Activated effector memory CD4-positive, alpha-beta T cell treated with Interleukin-2 at 50 U/mL for 16 hours (primary cell): ENCODE measurements at places on chromosomes 2 and 18.

DNA sequence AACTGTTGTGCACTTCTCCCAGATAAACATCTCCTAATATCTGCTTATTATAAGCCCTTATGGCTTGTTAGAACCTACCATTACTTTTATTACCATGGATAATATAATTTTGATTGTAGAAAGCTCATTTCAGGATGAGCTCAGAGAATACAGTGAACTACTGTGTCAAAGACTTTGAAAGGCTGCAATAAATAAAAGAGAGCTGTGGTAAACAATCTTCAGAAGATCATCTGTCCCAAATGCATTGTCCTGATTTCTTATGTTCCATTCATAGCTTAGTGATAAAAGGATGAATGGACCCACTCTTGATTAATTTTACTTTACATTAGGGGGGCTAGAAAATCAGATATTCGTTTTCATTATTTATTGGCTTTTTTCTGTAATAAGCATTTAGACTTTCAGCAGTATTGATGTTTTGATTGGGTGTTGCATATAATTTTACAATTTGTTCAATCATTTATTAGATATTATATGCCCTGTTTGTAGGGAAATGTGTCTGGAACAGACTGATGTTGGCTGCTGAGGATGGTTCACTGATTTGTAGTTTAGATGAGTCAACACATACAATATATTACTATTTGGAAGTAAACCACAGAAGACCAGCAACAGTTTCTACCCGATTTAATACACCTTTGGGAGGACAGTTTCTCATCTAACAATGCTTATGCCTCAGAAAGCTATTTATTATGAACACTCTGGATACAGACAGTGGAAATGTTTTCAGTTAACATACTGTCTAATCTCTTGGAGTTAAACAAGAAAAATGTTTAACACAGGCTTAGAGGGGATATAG is 147.2 kb downstream of the TMEFF2 start:
- DNase-seq, result no peak

- DNase-seq, result no peak
Observed at GRCh38 chr2:128058114-128058513, 30.3 kb upstream of the SAP130 start.

DNA sequence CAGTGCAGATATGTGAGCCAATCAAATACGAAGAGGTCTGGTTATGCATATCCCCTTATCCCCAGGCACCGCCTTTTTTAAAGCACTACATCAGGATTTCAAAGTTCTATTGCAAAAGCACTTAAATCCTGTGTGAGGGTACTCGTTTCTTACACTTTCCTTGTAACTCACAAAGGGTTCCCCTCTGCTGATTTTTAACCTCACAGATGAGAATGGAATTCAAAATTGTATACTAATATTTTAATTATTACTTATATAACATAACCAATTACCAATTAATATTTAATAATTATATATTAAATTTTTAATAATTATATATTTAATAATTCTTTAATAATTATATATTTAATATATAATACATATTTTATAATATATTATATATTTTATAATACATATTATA is 126.2 kb upstream of the MAPRE2 start:
- no peak for DNase-seq

DNA sequence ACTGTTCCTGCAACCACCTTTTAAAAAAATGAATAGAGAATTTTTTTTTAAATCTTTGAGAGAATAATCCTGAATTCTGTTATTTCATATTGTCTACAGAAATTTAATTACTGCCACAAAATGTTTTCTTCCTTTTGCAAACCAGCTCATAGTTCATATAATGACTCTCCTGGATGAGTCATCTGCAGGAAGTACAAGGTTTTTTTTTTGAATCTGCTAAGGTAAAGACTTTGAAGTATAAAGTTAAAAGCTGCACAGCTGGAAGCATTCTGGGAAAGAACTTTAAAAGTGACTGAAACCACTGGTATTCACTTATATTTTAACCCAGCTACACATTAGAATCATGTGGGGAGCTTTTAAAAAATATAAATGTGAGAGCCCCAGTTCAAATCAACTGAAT is 25.4 kb downstream of the SESTD1 start:
- DNase-seq, result no peak

- DNase-seq, result peak; percentile 57
Observed at GRCh38 chr18:3665780-3666525, 216.0 kb downstream of the TGIF1 start.

DNA sequence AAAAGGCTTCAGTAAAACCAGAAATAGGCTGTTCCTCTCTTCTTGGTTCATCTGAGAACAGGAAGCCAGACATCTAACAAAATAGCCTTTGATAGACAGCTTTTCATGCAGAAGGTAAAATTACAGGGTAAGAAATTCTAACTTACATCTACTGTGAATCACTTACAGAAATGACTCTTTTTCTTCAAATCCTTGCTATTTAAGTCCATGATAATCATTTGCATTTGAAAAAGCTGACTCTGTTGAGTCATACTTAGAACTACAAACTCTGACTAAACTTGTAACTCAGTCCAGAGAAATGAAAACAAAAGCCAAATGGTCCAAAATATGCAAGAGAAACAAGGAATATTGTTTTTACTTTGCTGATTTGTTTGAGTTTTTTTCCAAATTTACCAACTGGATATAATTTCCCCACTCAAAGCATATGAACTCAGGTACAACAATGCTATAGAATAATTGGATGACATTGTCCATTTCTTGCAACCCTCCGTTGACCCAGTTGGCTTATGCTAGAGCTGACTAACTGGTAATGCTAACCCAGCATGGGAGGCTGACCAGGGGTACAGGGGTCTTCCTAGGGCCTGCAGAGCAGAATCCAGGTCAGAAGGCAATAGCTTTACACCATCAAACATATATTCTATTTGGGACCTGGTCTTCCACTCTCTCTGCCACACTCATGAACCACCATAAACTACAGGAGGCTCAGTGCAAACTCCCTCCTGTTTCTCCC is 18.8 kb upstream of the MREG start:
- no peak for DNase-seq

DNA sequence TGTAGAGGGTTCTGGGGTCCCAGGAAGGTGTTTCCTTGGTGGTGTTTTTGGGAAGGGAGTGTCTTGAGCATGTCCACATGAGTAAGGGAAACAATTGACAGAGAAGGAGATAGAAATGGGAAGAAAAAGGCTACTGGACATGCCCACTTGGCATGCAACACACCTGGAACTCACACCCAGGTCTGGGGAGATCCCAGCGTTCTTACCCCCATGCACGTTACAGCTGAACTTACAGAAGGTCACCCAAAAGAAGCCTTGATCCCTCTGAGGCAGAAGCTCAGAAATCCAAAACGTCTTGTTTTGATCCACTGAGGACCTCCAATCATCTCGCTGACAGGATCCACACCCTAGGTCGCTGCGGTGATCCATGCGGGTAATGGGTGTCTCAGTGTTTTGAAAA is 142.0 kb downstream of the ZNF516 start:
- DNase-seq, result no peak

GRCh38 chr2:234378440-234378839 is 118.4 kb downstream of the ARL4C start:
- DNase-seq, result no peak

GRCh38 chr18:72675394-72675793 is 131.3 kb upstream of the CBLN2 start:
- no peak for DNase-seq

DNA sequence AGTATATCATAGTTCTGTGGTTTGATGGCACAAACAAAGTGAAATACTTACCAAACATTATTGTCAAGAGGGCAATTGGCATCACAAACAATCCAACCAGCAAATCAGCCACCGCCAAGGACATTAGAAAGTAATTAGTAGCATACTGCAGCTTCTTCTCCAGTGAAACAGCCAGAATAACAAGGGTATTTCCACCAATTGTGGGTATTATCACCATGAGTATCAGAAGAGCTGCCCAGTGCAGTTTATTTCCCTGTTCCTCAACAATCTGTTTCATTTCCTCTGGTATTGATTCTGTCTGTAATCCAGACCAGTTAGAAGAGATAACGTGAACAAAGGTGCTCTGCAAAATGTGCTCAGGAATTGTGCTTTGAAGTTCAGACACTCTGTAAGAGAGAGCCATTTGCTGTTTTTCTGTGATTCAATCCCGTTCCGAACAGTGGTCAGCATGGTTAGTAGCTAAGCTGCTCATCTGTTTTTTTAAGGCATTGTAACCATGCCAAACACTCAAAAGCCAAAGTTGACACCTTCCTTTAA is 1.4 kb downstream of the HTR2B start:
- no peak for DNase-seq

GRCh38 chr2:10909050-10909995 is 2.4 kb upstream of the KCNF1 start:
- DNase-seq, result no peak

DNA sequence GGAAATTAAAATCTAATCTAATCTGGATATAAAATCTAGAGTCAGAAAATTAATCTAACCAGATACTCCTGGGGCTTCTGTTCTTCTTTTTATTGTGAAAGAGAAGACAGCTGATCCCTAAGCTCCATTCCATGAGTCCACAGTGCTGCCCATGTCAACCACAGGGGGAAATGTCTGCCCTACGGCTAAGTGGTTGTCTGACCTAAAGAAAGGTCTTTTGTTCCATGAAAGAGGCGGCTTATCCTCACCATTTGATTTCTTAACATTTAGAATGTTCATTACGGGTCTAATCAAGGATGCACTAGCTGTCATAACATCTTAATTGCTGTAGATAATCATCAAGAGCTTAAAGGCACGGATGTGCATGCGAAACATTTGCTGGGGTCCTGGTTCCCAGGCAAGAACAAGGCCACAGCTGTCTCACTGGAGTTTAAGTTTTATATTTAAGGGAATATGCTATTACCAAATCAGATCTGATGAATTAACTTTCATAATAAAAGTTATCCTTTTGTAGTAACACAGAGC is 162.6 kb downstream of the PAX3 start:
- no peak for DNase-seq

- no peak for DNase-seq
Observed at GRCh38 chr2:146246002-146246735, 1598.7 kb upstream of the ACVR2A start.

DNA sequence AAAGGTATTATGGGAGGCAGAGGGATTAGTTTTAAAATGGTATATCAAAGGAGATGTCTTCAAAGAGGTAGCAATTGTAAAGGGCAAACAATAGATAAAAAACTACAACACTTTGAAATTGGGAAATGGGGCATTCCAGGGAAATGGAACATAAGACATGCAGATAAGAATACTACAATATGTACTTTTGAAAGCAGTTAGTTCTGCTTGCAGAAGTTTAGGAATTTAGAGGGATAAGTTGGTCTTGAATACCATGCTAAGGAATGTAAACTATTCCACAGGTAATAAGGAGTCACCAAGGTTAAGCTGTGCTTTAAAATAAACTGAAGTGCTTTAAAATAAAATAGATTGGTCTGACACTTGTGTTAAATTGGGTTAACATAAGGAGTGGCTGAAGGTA is 571.7 kb upstream of the ACVR2A start:
- no peak for DNase-seq

- no peak for DNase-seq
Observed at GRCh38 chr2:239259603-239260298, 141.1 kb downstream of the HDAC4 start.

DNA sequence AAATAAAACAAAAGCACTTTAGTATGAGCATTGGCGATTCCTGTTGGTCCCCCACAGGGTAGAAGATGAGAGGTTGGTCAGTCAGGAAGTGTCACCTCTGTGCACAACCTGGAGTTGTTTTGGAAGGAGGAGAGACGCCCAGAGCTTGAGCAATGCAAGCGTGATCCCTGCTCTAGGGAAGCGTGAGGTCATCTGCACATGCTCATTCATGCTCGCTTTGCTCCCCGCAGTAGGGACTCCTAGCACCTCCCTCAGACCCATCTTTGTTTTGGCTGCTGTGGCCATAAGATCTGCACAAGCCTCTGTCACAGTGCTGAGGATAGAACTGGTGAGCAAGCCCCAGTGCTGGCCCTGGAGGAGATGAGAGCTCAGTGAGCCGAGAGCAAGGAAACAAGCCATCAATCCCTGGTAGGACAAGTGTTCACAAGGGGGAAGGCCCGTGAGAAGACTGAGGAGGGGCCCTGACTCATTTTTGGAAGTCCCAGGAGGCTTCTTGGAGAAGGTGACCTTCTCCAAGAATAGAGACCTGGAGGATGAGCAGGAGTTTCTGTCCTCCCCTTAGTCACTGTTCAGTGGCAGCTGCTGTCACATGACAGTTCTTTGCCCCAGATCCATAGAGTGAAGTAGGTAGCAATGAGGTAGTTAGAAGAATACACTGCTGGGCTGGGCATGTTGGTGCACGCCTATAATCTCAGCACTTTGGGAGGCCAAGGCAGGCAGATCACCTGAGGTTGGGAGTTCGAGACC is 13.3 kb upstream of the ATP8B1 start:
- DNase-seq, result no peak

DNA sequence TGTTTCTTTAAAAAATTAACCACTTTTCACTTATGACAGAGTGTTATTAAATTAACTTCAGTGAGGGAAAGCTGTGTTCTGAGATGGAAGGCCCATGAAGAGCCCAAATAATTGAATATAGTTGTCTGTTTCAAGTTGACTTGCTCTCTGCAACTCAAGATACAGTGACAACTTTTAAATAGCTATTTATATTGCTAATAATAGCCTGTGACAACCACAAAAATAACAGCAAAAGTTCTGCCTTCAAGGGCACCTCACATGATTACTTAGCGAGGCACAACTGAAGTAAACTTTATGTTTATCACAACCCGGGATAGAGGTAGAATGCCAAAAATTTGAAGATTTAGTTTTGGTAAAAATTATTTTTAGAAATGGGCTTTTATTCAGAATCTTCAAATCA is 167.3 kb upstream of the SCN7A start:
- DNase-seq, result no peak

DNA sequence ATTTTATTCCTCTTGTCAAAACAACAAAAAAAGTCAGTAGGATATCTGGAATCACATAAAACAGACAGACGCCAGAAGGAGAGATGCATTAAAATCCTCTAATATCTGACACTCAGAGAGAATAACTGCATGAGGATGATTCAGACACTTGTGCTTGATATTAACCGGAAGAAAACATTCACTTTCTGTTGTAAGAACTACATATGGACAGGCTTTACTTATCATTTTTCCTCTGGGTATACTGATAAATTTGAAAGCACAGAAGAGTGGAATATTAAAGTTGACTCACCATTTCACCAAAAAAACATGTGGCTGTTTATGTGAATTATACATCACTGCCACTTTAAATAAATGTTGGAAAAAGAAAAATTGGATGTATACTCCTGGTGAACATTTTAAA is 589.1 kb upstream of the CDH2 start:
- DNase-seq, result no peak

GRCh38 chr2:178804791-178805190 is 2.4 kb downstream of the TTN start:
- no peak for DNase-seq

DNA sequence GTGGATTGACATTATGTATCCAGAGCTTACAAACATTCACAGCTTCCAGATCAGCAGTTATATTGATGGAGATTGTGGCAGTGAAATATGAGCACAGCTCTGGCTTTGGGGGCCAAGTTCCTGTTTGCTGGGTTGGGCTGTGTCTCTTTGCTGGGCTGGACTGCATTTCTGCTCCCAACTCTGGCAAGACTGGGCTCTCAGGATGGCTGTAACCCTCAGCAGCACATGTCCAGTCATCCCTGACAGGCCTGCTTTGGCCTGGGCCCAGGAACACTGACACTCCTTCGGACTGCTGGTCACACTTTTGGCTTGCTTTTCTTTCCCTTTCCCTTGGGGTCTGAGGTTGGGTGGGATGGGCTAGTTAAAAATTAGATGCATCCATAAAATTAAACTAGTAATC is 17.9 kb upstream of the VPS4B start:
- DNase-seq, result no peak

GRCh38 chr2:42802150-42802549 is 9.8 kb upstream of the HAAO start:
- no peak for DNase-seq

- peak; percentile 58 for DNase-seq
Observed at GRCh38 chr2:239264838-239265651, 135.8 kb downstream of the HDAC4 start.
